ENCODE measurements at places on chromosomes 2 and 18.

DNA sequence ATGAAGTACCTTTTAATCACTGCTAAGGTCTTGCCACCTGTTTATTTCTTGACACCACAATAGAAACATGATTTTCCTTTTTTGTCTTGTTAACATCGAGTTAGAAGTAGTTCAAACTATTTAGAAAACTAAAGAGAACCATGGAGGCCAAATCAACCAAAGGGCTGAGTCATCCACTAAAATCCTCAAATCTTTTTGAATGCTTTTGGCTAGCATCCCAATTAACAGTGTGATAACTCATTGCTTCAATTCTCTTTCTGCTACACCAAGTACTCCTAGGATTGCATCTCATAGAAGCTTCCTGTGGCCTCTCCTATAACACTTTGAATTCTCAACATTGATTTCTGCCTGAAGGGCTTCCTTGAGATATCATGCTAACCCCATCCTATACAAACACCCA, 159.9 kb upstream of the MMADHC start:
- DNase-seq: no peak

GRCh38 chr18:59792353-59792752, 95.1 kb upstream of the CCBE1 start:
- DNase-seq: no peak

- DNase-seq: no peak
Measured at GRCh38 chr18:62101321-62101721, 85.5 kb downstream of the PIGN start.

- DNase-seq: no peak
Measured at GRCh38 chr2:197809064-197809463, 4.7 kb downstream of the PLCL1 start.

- no peak for DNase-seq
Measured at GRCh38 chr18:76246590-76246989, 248.5 kb downstream of the ZNF516 start.

- peak; percentile 56 for DNase-seq
Measured at GRCh38 chr2:10036095-10036884, 7.1 kb upstream of the KLF11 start.

- DNase-seq: no peak
Measured at GRCh38 chr2:10932345-10933151, 20.8 kb downstream of the KCNF1 start.

- DNase-seq: no peak
Measured at GRCh38 chr18:69948919-69949537, 1.4 kb upstream of the CD226 start.

DNA sequence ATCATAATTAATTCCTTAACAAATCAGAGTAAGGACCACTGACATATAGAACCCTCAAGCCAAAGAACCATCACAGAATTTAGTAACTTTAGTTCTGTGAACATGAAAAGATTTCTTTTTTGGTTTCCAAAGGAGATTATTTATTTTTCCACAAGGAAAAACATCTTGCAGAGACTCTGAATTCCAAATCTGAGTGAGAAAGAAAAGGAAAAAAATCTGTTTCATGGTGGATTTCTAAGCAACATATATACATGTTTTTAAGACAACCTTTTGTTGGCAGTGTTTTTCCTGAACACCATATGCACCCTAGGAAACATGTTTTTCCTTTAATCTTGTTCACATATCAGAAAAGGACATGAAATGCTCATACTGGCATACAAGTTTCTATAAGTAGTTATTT, 149.8 kb downstream of the AGPS start:
- DNase-seq: no peak

GRCh38 chr2:238926761-238927611, 79.1 kb downstream of the TWIST2 start:
- no peak for DNase-seq

DNA sequence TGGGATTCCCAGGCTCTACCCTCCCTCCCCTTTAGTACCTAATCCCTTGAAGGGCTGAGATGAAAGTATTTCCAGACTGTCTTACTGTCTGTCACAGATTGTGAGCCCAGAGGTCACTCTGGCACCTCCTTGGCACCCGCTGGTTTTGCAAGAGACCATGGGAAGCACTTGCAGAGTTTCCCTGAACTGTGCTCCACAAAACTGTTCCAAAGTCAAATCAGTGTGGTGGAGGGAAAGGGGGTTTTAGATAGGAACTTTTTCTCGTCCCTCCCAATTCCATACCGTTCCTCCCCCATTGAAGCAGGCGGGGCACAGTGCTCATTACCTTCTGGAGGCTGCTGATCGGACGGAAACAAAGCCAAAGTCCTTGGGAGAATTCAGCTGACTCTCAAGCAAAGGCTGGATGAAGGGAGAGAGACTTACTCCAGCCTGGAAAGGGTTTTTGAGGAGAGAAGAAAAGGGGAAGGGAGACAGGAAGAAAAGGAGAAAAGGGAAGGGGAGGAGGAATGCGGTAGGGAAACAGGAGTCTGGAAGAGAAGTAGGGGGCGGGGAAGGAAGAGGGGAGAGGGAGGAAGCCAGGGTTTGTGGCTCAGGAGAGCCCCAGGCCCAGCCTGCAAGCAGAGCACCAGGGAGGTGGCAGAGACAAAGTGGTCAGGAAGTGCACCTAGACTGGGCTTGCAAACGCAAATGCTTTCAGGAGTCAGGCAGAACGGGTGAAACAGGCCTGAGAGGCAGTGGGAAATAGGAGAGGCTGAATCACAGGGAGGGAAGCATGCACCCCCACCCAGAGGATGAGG, 88.4 kb upstream of the SP3 start:
- no peak for DNase-seq

DNA sequence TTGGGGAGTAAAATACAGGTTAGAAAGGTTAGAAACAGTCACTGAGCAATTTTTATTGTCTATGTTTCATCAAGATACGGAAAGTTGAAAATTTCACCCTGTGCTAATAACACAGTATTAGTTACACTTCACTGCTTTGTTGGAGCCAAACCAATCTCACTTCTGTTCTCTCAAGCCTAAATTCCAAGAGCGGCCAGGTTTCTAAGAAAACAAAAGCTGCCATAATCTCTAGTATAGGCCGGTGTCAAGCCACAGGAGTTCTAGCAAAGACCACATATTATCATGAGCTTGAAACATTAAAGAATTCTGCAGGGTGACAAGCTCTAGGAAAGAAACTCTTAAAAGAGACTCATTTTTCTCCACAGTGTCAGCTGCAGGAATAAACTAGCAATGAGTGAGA, 128.7 kb downstream of the TXNL1 start:
- no peak for DNase-seq

DNA sequence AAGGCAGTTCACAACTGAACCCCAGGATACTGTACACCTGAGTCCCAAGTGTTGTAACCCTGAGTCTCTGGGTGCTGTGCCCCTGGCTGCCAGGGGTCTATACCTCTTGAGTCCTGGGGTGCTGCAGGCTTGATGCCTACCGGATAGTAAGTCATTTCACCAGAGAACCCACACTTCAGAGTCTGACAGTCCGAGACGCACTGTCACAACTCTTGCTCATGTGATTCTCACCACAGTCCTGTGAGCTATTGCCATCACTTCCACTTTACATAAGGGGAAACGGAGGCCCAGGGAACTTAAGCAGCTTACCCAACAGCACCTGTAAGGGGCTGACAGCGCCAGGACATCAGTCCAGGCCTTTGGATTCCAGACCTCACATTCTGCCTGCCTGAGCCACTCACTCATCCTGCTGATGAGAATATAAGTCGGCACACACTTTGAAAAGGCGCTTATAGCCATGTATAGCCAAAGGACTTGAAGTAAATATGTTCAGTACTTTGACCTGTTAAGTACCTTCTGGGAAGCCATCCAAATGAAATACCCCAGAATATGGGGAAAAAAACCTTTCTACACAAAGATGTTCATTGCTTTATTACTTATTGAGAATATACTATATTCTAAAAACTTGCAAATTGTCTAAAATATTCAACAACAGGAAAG, 180.7 kb upstream of the ID2 start:
- DNase-seq: no peak

DNA sequence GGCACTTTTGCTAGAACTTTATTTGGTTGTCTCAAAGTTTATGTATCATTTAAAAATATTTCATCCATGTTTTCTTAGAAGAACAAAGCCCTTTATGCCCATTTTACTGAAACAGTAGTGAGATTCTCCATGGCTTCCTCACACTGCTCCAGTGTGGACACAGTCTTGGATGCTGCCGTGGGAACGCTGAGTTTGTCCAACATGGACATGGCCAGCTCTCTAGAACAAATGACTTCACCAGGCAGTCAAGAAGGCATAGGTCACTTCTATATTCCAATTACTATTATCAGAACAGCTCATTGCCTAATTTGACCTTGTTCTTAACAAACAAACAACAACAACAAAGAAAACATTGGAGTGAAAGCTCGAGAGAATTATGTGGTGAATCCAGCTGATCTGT, 414.1 kb upstream of the ID2 start:
- DNase-seq: no peak

GRCh38 chr18:59814891-59815290, 84.9 kb upstream of the PMAIP1 start:
- DNase-seq: no peak

GRCh38 chr2:46471019-46471583, 8.3 kb upstream of the TMEM247 start:
- no peak for DNase-seq

DNA sequence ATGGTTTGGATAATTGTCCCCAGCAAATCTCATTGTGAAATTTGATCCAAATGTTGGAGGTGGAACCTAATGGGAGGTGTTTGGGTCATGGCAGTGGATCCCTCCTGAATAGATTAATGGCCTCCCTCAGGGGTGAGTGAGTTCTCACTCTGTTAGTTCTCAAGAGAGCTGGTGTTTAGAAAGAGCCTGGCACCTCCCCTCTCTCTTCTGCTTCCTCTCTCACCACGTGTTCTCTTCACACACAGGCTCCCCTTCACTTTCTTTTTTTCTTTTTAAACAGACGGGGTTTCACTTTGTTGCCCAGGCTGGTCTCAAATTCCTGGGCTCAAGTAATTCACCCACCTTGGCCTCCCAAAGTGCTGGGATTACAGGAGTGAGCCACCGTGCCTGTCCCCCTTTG, 111.6 kb upstream of the LTBP1 start:
- no peak for DNase-seq

DNA sequence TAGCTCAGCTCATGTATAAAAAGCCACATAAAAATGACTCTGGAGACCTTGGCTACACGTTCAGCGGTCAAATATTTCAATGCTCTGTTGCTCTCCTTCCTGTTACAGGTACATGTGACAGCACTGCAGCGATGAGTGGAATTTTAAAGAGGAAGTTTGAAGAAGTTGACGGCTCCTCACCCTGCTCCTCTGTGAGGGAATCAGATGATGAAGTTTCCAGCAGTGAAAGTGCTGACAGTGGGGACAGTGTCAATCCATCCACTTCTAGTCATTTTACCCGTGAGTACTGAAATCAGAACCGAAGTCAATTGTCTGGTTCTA, 125.4 kb downstream of the CSRNP3 start:
- no peak for DNase-seq

DNA sequence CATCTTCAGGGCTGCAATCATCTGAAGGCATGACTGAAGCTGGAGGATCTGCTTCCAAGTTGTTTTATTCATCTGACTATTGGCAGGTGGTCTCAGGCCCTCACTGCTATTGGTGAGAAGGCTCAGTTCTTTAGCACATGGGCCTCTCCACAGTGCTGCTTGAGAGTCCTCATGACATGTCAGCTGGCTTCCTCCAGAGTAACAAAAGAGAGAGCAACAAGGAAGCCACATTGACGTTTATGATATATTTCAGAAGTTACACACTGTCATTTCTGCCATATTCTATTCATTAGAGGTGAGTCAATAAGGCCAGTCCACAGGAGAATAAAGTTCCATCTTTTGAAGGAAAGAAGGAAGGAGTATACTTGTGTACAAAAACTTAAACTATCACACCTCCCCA, 7.9 kb upstream of the SIGLEC15 start:
- DNase-seq: no peak

DNA sequence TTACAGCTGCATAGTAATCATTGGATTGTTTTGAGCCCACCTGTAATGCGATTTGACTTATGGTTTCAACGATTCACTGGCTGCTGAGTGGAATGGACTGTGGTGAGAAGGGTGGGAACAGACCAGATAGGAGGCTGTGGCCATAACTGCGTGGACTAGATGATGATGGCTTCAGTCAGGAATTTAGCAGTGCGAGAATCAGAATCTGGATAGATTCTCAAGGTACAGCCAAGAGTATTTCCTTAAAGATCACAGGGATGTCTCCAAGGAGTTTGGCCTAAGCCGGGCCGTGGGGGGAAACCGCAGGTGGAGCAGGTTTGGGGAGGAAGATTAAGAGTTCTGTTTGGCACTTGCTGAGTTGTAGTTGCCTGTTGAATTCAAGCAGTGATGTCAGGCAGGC, 44.0 kb upstream of the CHMP1B start:
- DNase-seq: no peak

- DNase-seq: peak; percentile 12
Measured at GRCh38 chr2:239459606-239460005, 58.8 kb upstream of the HDAC4 start.

DNA sequence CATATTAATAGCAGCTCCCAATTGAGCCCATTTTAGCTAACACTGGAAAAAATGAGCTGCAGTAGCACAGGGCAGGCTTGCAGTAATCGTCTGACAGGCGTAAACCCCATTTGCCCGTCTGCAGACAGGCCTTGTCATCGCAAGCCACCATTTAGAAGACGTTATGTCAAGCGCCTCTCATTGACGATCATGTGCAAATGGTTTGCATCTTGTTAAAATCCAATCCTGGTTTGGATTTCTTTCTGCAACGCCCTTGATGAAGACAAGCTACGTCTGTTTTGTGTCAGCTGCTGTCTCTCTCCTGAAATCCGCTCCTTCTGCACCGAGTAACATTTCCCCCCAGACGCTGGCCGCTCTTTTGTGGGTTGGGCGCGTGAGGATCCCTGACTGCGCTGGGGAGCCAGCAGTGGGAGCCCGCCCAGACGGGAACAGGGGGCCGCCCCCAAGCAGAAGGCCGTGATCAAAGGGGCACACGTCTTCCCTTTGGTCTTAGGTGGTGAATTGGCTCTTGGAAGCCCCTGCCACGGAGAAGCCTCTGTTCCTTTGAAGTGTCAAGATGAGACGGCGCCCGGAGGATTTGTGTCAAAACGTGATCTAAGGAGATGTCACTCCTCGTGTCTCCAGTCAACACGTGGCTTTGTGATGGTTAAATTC, 84.2 kb upstream of the GPC1 start:
- no peak for DNase-seq

DNA sequence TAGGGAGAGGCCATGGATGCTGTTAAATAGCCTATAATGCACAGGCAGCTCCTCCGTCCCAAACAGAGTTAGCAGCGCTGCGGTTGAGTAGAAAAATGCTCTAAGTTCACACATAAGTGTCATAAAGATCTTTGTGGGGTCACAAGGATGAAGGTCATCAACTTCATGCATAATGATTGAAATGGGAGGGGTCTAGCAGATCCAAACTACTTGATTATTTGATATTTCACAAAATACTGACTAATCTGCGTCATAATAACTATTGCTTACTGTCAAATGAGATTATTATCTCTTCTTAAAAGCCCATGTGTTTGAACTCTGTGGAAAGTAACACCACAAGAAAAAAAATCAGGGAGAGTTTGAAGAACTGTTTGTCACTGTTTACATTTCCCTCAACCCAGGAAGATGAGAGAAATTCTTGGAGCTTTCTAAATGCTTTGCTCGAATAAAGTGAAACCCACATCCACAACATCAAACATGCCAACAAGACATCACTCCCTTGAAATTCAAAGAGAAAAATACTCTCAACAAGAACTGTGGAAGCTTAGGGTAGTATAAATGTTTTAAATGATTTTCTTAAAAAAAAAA, 50.5 kb upstream of the CREB1 start:
- DNase-seq: no peak
